ENCODE measurements at places on chromosomes 1 and 21.

GRCh38 chr1:100456880-100457279, 81.1 kb upstream of the GPR88 start:
- DNase-seq: no peak

GRCh38 chr1:165468253-165468652, 23.3 kb upstream of the RXRG start:
- no peak for DNase-seq

GRCh38 chr1:163912170-163912884, 590.6 kb downstream of the NUF2 start:
- no peak for DNase-seq

DNA sequence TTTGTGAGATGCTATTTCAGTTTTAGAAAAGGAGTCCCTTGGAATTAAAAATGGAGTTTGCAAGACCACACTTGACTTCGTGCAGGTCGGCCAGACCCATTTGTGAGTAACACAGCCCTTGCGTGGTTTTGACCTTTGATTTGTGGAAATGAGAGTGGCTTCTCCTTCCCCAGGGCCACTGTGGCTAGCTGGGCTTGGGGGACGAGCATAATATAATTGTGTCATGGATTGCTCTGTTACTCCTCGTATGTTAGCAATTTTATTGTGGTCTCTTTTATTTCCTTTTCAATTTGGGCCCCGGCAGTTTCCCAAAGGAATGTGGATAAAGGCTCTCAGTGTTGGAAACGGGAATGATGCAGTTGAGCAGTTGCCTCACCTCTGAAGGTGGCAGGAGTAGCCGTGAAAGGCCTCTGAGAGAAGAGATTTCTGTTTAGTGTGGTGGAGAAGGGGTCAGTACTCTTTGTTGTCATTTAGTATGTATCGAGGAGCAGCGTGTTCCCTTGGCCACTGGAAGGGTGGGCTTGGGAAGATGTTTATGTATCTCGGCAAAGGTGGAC, 194.6 kb downstream of the PBX1 start:
- no peak for DNase-seq

GRCh38 chr1:90127288-90127953, 132.5 kb downstream of the ZNF326 start:
- no peak for DNase-seq

- no peak for DNase-seq
These were observed 56.9 kb downstream of the FHAD1 start for GRCh38 chr1:15303935-15304334.

DNA sequence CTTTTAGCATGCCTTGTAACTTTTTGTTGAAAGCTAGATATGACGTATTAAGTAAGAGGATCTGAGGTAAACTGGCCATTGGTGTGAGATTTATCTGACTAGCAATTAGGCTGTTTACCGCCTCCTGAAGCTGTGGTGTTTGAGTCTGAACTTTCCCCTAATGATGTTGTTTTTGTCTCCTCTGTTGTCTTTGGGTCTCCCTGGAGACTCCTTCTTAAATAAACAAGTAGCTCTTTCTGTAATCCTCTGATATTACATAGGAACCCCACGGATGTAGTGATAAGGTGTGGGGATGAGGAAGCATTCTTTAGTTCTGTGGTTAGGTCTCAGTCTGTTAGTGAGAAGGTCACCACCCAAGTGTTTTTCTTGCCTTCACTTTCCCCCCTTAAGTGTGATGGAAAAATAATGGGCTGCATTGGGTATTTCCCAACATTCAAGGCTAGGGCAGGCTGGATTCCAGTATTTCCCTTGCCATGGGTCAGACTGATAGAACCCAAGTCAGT, 33.0 kb downstream of the PRSS38 start:
- no peak for DNase-seq

DNA sequence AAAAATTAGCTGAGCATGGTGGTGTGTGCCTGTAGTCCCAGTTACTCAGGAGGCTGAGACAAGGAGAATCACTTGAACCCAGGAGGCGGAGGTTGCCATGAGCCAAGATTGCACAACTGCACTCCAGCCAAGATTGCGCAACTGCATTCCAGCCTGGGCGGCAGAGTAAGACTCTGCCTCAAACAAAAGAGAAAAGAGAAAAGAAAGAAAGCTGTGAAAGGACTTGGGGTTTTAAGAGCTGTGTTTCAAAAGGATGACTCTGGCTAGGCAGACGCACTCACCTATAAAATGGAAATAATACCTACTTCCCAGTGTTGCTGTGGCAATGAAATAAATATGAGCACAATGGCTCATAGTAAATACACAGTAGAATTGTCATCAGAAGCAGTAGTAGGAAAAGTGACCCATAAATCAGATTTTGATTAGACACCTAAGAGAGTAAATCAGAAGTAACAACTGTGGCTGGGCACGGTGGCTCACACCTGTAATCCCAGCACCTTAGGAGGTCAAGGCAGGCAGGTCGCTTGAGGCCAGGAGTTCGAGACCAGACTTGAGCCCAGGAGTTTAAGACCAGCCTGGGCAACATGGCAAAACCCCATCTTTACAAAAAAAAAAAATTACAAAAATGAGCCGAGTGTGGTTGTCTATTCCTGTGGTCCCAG, 45.9 kb upstream of the PUM1 start:
- no peak for DNase-seq

GRCh38 chr21:32089766-32090165, 189.1 kb downstream of the MIS18A start:
- no peak for DNase-seq

DNA sequence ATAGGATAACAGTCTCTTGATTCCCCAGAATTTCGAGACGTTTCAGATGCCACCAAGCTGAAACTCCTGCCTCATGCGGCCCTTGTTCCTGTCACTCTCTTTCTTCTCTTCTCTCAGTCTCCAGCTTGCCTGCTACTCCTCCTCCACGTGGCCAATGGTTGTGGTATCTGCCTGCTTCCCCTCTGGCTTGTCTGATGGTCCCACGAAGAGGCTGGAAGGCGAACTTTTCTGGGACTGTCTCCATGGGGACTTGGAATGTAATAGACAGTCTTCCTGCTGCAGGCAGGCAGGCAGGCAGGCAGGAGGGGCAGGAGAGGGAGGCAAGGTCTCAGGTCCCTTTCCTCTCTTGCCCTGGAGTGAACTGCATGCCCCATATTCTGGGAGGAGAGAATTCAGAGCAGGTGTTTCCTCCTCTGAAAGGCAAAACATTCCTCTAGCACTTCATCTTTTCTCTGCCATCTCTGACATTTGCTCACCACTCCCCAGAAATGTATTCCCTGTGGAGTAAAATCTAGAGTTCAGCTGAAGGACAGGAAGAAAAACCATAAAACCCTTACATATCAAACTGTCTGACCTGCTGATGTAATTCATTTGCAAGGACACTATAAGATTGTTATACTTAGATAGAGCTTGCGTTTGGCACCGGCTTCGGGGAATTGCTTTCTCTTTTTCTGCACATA, 64.1 kb upstream of the GNG12 start:
- no peak for DNase-seq

DNA sequence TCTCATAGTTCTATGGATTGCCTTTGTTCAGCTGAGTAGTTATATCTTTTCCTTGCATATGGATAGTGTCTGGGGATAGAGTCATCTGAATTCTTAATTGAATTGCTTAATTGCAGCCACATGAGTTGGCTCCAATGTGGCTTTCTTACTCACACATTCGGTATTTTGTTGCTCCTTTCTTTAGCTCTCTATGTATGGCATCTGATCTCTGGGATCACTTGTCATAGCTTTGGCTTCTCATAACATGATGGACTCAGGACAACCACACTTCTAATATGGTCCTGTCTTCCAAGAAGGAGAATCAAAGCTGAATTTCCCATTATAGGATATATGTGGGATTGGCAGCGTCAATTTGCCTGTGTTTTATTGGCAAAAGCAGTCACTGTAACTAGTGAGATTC, 716.2 kb downstream of the NCAM2 start:
- no peak for DNase-seq

DNA sequence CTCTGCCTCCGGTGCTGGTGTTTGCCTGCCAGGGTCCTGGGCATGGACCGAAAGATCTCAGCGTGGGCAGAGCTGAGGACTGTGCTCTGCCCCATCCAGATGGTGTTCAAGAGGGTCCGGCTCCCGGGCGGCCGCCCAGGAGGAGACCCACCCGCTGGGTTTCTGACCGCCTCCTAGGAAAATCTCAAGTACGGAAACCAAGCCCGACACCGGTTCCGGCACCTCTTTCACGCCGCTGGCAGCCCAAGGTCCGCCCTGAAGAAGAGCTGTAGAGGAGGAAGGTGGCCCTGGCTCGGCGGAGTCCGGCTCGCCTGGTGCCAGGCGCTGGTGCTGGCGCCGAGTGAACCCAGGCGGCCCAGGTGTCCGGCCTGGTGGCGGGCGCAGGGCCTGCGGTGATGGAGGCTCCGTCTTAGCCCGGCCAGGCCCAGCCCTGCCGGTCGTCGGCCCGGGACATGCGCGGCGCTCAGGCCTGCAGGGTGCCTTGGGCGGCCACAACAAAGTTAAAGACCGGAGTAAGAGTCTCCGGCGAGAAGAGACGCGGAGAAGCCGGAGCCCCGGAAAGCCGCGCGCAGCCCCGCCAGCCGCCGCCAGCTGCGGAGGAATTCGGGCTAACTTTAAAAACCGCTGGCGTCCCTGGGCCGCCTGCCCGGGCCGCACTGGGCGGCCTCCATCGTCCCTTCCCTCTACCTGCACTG, 1.5 kb downstream of the GRIK3 start:
- no peak for DNase-seq

DNA sequence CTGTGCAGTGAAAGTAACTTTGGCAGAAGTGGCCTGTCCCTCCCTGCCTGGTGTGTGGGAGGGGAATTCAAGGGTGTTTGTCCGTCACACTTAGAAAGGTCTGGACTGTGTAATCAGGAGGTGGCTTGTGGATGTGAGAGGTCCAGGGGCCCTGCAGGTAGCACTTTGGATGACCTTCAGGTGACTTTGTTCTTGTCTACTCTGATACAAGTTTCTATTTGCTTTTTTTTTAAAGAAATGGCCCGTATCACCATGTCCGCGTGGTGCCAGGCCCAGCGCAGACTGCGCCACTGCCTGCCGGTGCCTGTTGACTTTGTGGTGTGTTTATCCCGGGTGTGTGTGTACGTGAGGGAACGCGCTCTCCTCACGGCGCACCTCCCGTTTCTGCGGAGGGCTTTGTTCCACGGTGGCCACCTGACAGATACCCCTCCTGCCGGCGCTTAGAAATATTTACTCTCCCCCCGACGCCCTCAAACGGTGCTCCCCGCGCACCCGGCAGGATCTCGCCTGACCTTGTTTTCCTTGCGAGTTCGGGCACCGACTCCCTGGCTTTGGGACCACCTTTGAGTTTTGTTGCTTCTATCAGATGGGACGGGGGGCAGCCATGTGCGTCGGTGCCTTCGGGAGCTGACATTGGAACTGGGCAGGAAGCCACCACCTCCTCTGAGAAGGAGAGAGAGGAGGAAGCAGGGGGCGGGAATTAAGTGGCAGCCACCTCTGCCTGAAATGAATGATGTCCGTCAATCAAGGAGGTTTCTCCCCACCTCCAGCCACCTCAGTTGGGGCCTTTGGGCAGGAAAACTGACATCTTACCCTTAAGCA, 119.4 kb downstream of the PRDM16 start:
- DNase-seq: no peak

GRCh38 chr1:232066521-232066920, 439.9 kb downstream of the DISC1 start:
- DNase-seq: no peak

GRCh38 chr1:105204836-105205371, 1455.2 kb downstream of the AMY1C start:
- DNase-seq: no peak
